ENCODE measurements at places on chromosomes 4 and X.

DNA sequence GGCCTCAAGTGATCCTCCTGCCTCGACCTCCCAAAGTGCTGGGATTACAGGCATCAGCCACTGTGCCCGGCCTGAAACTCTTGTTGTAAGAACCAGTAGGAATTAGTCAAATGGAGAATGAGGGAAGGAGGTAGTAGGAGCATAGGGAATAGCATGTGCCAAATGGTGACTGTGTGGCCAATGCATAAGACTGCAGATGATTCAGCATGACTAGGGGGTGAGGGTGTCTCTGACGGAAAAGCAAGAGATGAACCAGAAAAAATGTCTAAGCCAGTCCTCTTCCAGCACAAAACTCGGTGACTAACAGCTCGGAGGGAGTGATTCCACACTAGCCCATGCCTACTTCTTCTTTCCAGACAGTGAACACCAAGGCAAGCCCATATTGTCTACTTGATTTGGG, 58.2 kb upstream of the DUSP21 start:
- DNase-seq, result no peak

- DNase-seq, result no peak
Observed at GRCh38 chrX:51874123-51874522, 19.3 kb upstream of the MAGED1 start.

- DNase-seq, result no peak
Observed at GRCh38 chrX:140711894-140712293, 2.3 kb downstream of the LINC00632 start.

DNA sequence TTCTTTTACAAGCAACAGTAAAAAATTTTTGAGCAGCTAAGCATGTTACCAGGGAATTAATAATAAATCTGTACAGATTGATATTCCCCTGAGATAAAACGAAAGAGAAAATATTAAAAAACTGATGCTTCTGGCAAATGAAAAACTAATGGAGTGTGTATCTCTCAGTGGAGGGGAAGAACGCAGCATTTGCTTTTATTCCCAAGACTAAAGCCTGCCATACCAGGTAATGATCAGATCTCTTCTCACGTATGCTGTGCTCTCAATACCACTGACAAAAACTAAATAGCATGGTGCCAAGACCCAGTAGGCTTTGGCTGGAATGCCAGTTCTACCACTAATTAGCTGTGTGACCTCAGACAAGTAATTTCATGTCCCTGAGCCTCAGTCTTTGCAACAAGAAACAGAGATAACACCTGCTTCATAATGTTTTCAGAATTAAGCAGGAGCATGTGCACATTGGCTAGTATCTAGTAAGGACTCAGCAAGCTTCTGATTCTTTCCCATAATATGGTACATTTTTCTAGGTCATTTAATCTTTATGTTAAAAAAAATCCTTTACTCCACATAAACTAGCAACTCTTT, 179.6 kb downstream of the CENPC start:
- no peak for DNase-seq

DNA sequence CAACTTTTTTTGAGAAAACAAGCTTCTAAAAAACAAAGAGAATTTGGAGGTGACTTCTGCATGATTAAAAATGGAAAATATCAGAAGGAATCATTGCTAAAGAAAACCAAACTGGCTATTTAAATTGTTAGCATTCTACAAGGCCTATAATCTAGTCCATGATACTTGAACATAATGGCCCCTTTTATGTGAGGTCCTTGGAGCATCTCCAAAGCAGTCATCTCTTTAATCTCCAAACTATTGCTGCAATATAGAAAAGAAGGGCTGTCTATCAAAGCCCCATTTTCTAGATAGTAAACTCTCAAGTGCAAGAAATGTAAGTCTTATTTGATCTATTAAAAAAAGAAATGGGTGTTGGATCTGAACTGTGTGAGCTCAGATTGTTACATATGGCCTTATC, 615.1 kb downstream of the CENPC start:
- DNase-seq, result no peak

DNA sequence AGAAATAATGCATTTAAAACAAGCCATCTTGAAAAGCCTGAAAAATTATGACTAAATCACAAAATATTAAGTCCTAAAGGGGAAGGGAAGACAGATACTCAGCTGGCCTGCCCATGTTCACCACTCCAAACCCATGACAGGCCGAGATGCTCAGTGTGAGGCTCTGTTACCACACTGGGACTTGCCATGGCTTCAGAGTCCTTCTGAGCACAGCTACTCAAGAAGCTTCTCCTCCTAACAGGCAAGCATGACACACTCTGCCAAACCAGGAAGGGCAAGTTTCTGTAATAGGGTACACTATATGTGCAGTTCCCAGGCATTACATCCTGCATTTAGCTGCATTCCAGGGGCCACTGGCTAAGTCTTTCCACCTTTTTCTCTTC, 34.0 kb upstream of the CYBB start:
- DNase-seq, result no peak

GRCh38 chr4:150648123-150648522, 66.2 kb downstream of the MAB21L2 start:
- no peak for DNase-seq

DNA sequence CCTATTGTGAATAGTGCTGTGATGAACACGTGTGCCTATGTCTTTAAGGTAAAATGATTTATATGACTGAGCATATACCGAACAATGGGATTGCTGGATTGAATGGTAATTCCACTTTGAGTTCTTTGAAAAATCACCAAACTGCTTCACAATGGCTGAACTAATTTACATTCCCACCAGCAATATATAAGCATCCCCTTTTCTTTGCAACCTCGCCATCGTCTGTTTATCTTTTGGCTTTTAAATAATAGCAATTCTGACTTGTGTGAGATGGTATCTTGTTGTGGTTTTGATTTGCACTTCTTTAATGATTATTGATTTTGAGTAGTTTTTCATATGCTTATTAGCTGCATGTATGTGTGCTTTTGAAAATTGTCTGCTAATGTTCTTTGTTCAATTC, 31.8 kb upstream of the UGT2A1 start:
- DNase-seq, result no peak

DNA sequence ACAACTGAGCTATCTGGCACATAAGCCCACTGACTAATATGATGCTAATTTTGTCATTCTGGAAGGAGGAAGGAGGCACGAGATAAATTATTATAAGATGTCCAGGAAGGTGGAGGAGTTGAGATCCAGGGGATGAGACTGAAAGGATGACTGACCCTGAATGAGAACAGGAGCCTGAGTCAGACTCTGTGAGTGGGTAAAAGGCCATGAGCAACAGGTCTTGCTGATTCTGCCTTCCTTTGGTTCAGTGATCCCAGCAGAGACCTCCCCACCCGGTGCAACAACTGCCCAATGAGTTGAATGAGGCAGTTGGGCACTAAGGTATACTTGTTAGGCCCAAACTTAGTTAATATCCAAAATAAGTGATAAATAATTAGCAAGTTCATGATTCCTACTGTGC, 238.1 kb upstream of the GPC4 start:
- DNase-seq, result no peak

DNA sequence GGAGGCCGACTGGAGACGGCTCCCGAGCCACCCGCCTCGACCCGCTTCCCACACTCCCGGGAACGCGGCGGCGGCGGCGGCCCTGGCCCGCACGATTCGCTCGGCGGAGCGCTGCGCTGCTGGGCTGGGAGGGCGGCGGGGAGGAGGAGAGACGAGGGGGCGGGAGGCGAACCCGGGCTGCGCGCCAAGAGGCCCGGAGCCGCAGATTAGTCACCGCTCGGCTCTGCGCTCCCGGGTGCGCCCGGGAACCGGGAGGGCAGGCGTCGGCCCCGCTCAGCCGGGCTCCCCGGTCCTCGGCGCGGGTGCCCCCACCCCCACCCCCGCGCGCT, 11.2 kb upstream of the BCOR start:
- DNase-seq, result peak; percentile 42

DNA sequence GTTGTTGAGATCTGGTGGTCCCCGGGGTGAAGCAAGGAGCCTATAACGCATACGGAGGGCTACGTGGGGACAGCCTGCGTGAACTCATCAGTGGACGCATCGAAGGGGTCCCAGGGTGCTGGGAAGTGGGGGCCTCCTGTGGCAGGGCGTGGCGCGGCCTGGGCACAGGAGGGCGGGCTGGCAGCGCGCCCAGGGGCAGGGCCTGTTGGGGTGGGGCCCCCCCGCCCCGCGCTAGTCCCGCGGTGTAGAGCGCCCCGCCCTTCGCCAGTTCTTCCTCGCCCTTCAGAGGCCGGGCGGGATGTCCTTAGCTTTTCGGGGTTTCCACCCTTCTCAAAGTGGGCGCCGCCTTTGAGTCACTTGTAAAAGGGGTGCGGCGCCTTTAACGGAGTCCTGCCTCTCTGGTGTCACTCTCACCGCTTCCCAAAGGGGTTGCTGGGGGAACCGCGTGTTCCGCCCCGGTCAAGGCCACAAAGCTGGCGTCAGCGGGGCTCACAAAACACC, 632 bp downstream of the PLP2 start:
- DNase-seq, result no peak

GRCh38 chr4:23234018-23234417, 541.3 kb downstream of the GBA3 start:
- no peak for DNase-seq

- DNase-seq, result no peak
Observed at GRCh38 chr4:54813674-54814073, 155.9 kb downstream of the KIT start.

- no peak for DNase-seq
Observed at GRCh38 chr4:165331823-165332222, 4.4 kb downstream of the MSMO1 start.

- DNase-seq, result no peak
Observed at GRCh38 chr4:113285501-113285900, 236.0 kb downstream of the ANK2 start.

GRCh38 chr4:93573285-93573684, 255.3 kb upstream of the ATOH1 start:
- DNase-seq, result no peak

GRCh38 chr4:14110407-14110806, 482.9 kb upstream of the BOD1L1 start:
- DNase-seq, result no peak

DNA sequence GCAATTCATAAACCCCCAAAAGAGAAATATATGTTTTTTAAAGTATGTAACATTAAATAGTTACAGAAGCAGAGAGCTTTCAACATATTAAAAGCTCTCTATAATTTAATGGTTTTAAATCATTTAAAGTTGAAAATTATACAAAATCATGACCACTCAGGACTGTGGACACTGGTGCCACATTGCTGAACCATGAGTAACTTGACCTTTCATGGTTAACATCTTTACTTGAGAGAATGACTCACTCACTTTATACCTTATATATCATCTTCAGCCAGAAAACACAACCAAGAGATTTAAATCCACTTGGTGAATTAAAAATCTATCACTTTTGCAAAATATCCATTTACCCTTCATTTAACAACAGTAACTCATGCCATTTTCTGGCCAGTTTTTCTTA, 584.3 kb upstream of the SMIM31 start:
- DNase-seq, result no peak

DNA sequence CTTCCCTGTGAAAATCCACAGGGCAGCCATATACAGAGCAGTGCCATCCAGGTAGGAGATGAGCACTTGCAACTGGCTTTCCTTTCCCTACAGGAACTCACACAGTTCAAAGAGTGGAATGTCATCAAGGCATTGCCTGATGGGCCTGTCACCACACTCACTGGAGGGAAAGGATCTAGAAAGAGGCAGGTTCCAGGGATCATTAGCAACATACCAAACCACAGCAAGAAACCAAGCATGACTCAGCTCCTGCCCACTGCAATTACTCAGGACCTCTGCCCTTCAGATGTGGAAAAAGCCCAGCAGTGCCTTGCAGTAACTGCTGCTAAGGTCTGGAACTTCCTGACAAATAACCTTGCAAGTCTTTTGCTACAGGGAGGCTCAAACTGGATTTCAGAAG, 101.2 kb downstream of the ZNF674 start:
- no peak for DNase-seq

DNA sequence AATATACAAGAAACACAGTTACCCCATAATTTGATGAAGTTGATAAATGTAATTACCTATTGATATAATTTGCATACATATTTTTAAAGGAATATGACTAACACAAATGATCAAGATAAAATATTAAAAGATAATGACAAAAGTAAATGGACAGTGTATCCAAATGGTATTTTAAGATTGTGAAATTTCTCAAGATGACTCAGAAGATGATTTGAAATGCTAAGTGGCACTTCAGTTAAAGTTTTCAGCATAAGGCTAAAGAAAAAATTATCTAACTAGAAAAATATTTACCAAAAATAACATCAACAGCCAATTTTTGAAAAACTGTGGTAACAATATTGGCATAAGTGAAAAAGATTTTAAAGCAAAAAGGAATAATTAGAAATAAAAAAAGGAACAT, 248.4 kb upstream of the NDST4 start:
- DNase-seq, result no peak

DNA sequence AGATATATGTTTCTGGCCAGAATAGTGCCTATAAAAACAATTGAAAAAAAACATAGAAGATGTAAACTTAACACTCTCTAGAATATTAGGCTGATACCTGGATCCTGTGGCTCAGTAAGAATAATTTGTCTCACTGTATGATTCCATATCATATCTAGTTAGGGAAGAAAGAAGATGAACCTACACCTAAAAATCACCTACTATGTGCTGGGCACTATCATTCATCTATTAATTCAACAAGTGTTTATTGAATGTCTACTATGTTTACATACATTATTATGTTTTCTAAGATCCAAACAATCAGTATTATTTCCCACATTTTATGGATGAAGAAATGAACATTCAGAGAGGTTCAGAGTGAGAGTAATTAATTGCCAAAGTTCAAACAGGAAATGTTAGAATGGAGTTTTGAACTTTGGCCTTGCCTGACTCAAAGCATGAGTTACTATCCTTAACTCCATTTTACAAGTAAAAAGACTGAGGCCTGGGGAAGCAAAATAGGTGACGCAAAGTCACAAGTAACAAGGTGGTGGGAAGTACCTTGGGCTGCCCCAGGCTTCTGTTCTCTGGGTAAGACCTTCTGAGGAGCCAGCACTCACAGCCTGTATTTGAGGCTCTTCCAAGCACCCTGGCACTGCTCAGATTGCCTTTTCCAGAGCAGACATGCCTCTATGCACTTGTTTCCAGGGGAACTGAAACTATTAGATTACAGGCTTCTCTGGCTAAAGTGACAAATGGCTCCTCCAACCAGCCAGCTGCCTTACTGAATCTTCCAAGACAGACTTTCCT, 111.1 kb upstream of the ACSL4 start:
- DNase-seq, result no peak

- DNase-seq, result no peak
Observed at GRCh38 chrX:35339796-35340195, 397.2 kb downstream of the FAM47B start.
